GOT3 (cell line): ENCODE measurements at places on chromosomes 16 and 17.

DNA sequence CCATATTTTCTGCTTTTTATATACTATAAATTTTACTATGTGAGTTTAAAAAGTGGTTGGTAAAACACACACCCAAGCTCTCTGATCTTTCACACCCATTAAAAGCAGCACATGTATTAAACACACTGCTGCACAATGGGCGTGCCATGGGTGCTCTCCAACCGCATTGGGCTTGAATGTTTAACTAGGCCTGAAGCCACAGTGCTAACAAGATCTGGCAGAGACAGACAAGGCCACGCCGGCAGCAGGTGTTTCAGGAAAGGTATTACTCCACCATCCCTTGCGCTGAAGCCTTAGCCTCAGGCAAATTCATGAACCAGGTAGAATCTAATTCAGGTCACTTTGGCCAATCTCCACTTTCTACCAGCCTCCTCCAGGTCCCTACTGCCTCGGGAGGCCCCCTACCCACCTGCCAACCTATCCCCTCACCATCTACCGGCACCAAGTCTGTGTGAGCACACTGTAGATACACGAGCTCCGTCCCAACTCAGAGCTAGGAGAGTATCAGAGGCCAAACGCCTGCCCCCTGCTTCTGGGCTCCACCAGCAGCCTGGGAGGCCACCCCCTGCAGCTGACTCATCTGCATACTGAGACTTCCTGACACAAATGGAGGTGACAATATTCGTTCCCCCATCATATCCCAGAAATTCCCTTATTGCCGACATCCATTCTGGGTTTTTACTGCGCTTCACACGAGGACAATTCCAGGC lies 95.0 kb downstream of the ADCY9 start:
- DNase-seq, result no peak

GRCh38 chr16:65002265-65002664 lies 119.6 kb downstream of the CDH11 start:
- no peak for DNase-seq

- no peak for DNase-seq
These were observed 41.1 kb upstream of the CDH13 start for GRCh38 chr16:82585675-82586074.

- no peak for DNase-seq
These were observed 265.6 kb upstream of the GOT2 start for GRCh38 chr16:58999762-59000161.
